COR-L47 (cell line): ENCODE measurements at places on chromosomes 3 and 15.

- DNase-seq: peak; percentile 46
Observed at GRCh38 chr3:109532257-109533216, 195.2 kb upstream of the DPPA4 start.

- no peak for DNase-seq
Observed at GRCh38 chr3:21446027-21446426, 305.0 kb downstream of the ZNF385D start.

DNA sequence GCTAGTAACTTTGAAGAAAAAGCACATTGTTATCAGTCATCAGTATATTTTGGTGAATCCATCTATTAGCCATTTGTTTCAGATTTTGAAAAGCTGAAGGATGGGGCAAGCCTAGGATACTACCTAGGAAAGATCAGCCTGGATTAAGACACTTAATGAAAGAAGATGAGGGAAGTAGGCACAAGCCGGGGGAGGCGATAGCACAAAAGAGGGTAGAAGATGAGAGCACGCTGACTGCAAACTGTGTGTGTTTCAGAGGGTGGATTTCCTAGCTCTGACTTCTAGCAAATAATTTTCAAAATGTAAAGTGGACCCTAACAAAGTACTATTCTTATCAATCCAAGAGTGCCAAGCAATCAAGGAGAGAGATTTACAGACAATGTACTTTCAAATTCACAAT is 22.2 kb upstream of the SOX2 start:
- no peak for DNase-seq

- no peak for DNase-seq
Observed at GRCh38 chr3:195806211-195806915, 5.4 kb downstream of the MUC4 start.

- no peak for DNase-seq
Observed at GRCh38 chr15:68497206-68497910, 65.4 kb upstream of the ITGA11 start.

DNA sequence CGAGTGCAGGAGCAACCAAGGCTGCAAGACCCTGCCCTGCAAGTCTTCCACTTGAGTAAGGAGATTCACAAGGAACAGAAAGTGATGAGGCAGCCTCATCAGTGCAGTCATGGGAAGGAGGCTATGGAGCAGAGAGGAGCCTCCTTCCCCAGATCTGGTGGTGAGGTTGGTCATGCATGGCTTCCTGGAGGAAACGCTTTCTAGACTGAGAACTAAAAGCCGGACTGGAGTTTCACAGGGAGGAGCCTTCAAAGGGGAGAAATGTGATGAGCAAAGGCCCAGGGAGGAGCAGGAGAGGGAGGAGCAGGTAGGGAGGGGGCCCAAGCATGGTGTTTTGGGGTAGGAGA is 139.9 kb downstream of the SRGAP3 start:
- no peak for DNase-seq

DNA sequence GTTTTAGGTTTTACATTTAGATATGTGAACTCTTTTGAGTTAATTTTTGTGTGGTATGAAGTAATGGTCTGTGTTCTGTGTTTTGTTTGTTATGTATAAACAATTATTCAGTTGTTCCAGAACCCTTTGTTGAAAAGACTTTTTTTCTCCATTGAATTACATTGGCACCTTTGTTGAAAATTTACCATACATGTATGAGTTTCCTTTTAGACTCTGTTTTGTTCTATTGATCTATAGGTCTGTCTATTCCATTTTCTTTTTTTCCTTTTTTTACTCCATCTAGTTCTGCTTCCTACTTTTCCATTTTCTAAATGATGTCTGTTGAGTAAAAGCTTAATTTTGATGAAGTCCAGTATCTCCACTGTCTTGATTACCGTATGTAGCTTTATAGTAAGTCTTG is 31.4 kb downstream of the ARIH2 start:
- no peak for DNase-seq

DNA sequence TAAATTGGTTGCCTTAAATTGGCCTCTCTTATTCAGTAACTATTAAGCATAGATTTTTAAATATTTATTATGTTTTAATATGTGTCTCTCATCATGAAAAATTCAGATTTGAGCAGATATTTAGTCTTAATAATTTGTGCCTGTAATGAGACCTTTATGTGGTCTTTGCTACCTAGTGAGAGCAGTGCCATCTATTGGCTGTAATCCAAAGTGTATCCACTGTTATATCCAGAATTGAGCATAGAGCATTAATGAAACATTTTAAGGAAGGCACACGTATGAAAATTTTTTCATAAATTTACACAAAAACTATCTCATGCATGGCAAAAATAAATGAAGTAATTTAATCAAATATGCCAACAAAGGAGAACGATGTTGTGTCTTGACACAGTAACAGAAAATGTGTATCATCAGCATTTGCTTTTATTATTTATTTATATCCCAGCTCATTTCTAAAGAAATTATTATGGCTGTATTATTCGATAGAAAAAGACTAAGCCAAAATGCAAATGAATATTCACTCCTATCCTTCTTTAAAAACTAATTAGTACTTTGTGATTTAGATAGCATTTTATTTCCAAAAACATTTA is 203.5 kb downstream of the RSRC1 start:
- peak; percentile 57 for DNase-seq

- DNase-seq: no peak
Observed at GRCh38 chr3:179853176-179853575, 183.6 kb downstream of the PEX5L start.

DNA sequence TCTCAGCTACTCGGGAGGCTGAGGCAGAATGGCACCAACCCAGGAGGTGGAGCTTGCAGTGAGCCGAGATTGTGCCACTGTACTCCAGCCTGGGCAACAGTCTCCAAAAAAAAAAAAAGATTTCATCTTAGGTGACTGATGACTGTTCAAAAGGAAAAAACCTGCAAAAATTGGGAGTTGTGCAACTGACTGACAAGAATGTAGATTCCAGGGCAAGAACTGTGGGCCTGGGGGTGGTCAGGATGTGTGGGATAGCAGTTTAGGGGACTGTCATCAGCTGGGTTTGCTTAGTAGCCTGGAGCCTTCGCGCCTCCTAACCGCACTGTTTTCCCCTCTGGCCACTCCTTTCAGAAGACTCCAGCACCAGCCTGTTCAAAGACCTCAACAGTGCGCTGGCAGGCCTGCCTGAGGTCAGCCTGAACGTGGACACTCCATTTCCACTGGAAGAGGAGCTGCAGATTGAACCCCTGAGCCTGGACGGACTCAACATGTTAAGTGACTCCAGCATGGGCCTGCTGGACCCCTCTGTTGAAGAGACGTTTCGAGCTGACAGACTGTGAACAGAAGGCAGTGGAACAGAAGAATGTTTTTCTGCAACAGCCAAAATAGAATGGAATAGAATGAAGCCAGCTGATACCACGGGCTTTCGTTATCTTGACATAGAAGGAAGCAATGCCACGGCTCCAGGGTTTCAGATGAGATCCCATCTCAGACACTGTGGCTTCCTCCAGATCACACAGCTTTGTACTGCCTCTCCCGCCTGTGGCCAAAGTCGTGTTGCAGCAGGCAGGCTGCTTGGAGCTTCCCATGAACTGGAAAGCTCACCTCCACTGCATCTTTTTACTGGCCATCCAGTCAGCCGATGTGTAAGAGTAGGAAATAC is 75.3 kb upstream of the BLM start:
- DNase-seq: no peak

DNA sequence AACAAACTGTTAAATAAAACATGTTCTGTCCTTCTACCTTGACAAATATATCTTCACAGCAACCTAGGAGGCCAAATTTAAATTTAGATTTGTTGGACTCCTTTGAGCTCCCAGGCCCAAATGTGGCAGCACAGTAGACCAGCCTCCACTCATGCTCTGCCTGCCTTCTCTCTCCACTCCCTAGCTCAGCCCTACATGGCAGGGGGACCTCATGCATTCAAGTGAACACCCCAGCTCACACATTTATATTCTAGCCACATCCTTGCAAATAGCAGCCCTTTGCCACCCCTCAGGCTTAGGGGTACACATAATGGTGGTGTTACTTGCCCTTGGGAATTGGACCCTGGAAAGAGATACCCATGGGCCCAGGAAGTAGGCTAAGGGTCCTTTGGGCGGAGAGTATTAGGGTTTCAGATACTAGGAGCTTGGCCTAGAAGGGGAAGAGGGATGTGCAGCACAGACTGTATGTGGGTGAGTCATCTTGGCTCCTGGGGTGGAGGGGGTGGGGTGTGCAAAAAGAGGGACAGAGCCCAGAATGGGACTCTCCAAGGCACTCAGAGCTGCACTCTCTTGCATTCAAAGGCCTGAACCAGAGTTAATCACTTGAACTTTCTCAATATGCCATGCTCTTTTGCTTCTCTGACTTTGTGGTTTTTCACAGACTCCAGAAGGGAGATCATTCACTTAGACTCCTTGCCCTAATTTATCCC is 268.4 kb upstream of the ROPN1 start:
- no peak for DNase-seq

GRCh38 chr3:155701882-155702465 is 42.9 kb downstream of the PLCH1 start:
- peak; percentile 78 for DNase-seq
